ENCODE measurements at places on chromosomes 6 and 20. TPM values are rescaled to one million over a fixed set of nuclear protein-coding genes. Genes with fewer than 3 reads are reported as not detected.

Gene UNC5CL
- 5.0 TPM for total RNA-seq

DNA sequence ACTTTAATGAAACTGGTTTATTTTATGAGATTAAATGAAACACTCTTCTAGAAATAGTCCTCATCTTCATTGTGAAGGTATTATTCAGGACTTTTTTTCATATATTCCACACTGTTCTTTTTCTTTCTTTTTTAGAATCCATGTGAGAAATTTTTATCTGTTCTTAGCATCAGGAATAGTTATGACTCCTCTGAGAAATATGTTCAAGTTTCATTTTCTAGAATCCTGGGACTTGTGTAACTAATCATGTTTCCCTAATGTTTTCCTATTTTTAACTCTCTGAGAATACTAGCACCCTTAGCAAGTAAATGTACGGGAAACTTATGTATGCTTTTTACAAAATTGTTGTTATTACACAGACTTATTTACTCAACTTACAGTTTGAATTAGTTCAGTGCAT lies 407.8 kb downstream of the CBLN4 start:
- DNase-seq, result no peak

DNA sequence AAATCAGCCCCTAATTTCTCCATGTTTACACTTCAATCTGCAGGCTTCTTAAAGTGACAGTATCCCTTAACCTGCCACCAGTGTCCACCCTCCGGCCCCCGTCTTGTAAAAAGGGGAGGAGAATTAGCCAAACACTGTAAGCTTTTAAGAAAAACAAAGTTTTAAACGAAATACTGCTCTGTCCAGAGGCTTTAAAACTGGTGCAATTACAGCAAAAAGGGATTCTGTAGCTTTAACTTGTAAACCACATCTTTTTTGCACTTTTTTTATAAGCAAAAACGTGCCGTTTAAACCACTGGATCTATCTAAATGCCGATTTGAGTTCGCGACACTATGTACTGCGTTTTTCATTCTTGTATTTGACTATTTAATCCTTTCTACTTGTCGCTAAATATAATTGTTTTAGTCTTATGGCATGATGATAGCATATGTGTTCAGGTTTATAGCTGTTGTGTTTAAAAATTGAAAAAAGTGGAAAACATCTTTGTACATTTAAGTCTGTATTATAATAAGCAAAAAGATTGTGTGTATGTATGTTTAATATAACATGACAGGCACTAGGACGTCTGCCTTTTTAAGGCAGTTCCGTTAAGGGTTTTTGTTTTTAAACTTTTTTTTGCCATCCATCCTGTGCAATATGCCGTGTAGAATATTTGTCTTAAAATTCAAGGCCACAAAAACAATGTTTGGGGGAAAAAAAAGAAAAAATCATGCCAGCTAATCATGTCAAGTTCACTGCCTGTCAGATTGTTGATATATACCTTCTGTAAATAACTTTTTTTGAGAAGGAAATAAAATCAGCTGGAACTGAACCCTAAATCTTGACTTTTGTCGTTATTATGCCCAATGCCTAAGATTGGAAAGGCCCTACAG lies 4.5 kb downstream of the SOX4 start:
- DNase-seq, result no peak

DNA sequence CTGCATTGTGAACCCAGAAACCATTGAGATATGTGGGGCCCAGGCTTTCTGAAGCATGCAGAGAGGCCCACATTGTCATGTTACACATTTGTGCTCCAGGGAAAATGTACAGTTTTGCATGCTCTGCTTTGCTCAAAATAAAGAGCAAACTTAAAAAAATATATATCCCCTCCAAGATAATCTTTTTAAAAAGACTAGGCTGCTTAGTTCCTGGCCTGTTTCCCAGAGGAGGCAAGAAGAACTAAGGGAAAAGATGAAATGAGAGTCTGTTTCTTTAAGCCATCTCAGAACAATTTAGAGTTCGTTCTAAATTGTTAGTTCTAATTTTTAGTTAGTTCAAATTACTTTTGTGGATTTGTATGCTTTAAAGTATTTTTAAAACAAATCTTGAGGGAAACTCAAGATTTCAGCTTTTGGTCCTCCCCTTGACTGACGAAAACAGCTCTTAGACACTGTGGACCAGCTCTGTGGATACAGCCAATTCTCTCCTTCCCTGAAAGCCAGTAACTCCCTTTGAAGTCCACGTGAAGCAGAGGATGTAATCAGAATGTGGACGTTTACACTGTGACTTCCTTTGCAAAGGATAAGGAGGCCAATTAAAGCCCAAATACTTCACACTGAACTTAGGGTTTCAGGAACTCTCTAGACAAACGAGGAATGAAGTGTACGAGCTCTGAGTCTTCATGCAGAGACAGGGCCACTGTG lies 84.7 kb downstream of the CD164 start:
- DNase-seq, result no peak

Measured in neural progenitor cell (in vitro differentiated cells).